ENCODE measurements at places on chromosomes 13 and 19.
A peak's percentile ranks its signal among the peaks of the same experiment; 100 is the strongest.

GRCh38 chr19:41621654-41622053 is 5.2 kb downstream of the CEACAM4 start:
- no peak for DNase-seq

DNA sequence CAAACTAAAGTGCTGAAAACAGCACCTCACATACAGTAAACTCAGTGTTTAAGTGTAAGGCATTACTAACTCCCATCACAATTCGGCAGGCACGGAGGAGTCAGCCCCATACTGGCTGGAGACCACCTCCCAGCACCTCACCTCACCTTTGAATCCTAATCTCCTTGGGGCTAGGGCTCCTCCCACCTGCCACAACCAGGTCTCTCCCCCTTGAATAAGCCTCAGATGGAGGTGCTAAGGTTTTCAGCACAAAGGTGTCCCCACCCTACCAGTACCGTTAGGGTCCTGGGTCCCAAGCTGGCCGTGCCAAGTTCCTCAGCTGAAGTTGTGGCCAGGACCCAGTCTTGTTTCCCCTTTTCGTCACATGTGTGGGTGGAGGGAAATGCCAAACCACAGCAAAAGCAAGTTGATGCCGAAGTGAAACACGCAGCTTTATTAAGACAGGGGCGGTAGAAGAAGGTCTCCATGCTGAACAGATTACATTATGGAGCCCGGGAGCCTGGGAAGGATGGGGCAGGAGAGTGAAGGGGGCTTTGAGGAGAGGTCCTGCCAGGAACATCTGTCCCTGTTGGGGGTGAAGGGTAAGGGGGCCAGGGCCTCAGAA is at the start of gene IGFLR1:
TSS of gene IGFLR1 (minus strand) at position 332 of the 604 bp plus-strand sequence. CDS start 1,272 bp downstream, outside the sequence.
- DNase-seq, result peak; percentile 86

DNA sequence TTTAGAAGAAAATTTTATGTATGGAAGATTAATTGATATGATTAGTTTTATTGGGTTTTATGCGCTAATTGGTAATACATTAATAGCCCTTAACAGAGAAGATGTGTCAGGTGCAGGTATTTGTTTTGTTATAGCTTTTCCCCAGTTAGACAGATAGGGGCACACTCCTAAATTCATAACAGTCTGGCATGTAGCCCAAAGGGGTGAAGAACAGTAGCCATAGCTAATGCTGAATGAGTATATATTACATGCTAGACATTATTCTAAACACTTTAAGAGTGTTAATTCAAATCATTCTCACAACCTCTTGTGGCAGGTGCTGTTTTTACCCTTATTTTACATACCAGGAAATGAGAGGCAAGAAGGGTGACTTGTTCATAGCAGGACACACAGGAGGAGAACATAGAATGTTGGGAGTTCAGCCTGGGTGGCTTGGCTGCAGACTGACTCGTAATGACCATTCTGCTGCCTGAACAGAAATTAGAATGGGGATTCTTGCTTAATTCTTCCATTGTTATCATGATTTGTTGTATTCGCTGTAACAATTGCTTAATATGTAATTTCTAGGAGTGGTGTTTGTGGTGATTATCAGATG is 20.1 kb downstream of the PCCA start:
- DNase-seq, result no peak

DNA sequence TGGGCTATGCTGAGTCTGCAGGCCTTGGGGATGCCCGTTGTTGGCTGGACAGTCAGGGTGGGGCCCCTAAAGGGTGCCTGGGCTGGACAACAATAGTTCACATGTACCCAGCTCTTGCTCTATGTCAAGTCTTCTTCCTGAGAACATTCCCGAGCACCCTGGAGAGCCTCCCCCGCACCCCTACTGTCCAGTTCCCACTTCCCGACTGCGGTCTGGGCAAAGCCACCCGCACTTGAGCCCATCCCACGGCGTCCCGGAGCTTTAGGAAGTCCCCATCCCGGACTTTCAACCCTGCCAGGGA is 1.1 kb upstream of the MPND start:
- no peak for DNase-seq

DNA sequence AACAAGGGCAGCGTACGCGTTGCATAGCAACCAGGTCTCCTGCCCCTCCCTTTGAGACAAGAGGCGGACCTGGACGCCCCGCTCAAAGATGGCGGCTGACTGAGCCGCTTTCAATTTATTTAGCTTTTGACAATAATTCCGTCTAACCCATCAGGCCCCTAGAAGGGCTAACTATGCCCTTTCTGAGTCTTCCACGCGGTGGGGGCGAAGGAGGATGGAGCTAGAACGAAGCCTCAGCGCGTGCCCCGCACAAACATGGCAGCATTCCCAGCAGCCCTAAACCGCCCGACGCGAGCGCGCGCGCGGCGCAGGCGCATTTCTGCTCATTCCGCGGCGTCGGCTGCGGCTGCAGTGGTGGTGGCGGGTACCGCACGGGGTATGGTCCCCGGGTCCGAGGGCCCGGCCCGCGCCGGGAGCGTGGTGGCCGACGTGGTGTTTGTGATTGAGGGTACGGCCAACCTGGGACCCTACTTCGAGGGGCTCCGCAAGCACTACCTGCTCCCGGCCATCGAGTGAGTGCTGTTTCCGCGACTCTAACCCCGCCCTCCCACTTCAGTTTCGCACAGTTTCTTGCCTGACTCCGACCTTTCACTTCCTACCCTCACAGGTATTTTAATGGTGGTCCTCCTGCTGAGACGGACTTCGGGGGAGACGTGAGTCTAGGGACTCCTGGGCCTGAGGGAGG is at the start of gene MED25:
TSS of gene MED25 (plus strand) at position 326 of the 685 bp plus-strand sequence. CDS start at position 379, 53 bp downstream.
- peak; percentile 88 for DNase-seq

DNA sequence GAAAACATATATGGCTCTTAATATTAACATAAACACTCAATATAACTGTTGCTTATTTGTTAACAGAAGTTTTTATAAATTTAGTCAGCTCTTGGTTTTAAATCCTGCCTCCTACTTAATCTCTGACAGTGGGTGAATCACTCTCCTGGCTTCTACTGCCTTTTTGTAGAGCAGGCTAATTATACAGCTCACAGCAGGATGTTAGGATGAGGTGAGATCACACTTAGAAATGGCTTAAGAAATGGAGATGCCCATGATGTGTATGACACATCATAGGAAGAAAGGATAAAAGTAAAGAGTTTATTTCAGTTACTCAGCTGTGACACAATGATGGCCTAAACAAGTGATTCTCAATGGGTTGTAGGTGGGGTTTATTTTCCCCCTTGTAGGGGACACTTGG is 345.6 kb downstream of the SPRY2 start:
- DNase-seq, result no peak

DNA sequence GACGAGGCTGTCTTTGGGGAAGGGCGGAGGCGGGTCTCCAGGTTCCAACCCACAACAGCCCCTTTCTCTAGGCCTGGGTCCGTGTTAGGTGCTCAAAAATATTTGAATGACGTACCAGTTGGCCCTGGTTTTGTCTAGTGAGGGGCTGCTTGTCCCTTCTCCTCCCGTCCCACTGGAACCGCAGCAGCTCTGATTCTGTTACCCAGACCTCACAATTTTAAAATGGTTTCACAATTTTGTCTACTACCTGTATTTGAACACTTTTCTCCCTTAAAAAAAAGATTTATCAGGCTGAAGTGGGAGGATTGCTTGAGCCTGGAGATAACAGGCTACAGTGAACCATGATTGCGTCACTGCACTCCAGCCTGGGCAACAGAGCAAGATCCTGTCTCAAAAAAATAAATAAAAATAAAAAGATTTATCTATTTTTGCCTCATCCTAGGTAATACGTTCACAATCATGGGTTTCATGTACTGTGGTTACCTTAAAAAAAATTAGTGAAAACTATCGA is 1.3 kb upstream of the IRF2BP1 start:
- no peak for DNase-seq

DNA sequence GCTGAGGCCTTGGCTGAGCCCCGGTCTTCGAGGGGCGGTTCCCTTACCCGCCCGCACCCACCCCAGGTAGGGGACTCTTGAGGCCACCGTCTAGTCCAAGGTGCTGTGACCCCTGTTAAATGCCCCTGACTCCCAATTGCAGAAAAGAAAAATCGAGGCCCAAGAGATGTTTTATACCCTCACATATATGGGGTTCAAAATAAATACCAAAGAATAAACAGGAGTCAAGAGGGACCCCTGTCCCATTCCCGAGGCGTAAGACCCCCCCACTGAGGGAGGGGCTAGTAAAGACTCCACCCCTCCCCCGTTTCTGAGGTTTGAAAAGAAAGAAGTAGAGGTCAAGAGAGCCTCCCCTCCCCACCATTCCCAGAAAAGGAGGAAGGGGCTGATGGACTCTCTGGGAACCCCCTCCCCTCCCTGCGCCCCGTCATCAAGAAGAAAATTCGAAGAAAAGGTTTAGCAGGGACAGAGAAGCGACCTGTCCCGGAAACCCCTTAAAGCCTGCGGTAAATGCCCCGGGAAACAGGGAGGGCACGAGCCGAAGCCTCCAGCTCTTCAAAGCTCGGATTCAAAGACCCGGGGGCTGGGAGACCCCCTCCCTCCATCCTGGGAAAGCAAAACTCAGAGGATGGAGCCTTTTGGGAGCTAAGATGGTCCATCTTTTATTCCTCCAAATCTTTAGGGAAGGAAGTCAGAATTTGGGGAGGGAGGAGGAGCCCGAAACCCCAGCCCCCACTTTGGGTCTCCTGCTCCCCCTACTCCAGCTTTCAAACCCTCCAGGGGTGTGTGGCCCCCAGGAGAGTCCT is 755 bp upstream of the RAB3A start:
- peak; percentile 61 for DNase-seq

All from stimulated activated naive CD8-positive, alpha-beta T cell treated with anti-CD3 and anti-CD28 coated beads, Interleukin-15, Interleukin-2, amounts not matched to agents 100 U/mL and 50 U/mL, for 24 hours (primary cell).